ENCODE measurements at places on chromosomes 11 and 22. TPM values are rescaled to one million over a fixed set of nuclear protein-coding genes. Genes with fewer than 3 reads are reported as not detected.

PHLDA2 gene
- total RNA-seq = 0.27 TPM

DNAJB7 gene
- not detected for total RNA-seq

PGA5 gene
- not detected for total RNA-seq

P2RX6 gene
- total RNA-seq = not detected

RTN3 gene
- 52.4 TPM for total RNA-seq

BIRC2 gene
- 23.2 TPM for total RNA-seq

DMC1 gene
- total RNA-seq = 2.2 TPM

KCNK7 gene
- total RNA-seq = 0.54 TPM

ACP2 gene
- 10.3 TPM for total RNA-seq

SOX10 gene
- total RNA-seq = not detected

FAU gene
- total RNA-seq = 1,414 TPM

SLC5A1 gene
- total RNA-seq = not detected

SMCO4 gene
- total RNA-seq = 26.1 TPM

TYR gene
- not detected for total RNA-seq

OR5P2 gene
- not detected for total RNA-seq

JAM3 gene
- total RNA-seq = 0.21 TPM

RIBC2 gene
- not detected for total RNA-seq

MS4A4E gene
- 0.72 TPM for total RNA-seq

ANO1 gene
- 0.13 TPM for total RNA-seq

TSPAN32 gene
- total RNA-seq = not detected

CD3E gene
- total RNA-seq = 11.6 TPM

OR5A1 gene
- not detected for total RNA-seq

ACR gene
- total RNA-seq = not detected

CDPF1 gene
- total RNA-seq = 7.2 TPM

PRDX5 gene
- total RNA-seq = 214 TPM

C22orf23 gene
- total RNA-seq = not detected

PHOX2A gene
- not detected for total RNA-seq

RAB3IL1 gene
- total RNA-seq = not detected

IRAG1 gene
- 0.03 TPM for total RNA-seq

BTBD18 gene
- not detected for total RNA-seq

P2RY2 gene
- 0.19 TPM for total RNA-seq

AAMDC gene
- total RNA-seq = 6.2 TPM

C11orf16 gene
- not detected for total RNA-seq

KDM4E gene
- not detected for total RNA-seq

FXYD6 gene
- 0.93 TPM for total RNA-seq

CATSPER1 gene
- not detected for total RNA-seq

GSTP1 gene
- 852 TPM for total RNA-seq

SLC5A4 gene
- total RNA-seq = not detected

APOL2 gene
- total RNA-seq = 29.0 TPM

DSCAML1 gene
- 0.13 TPM for total RNA-seq

TTLL1 gene
- total RNA-seq = 3.5 TPM

VSIG2 gene
- 0.31 TPM for total RNA-seq

BIK gene
- total RNA-seq = 6.3 TPM

ADORA2A gene
- total RNA-seq = 23.6 TPM

SMIM35 gene
- not detected for total RNA-seq

SCGB1A1 gene
- total RNA-seq = not detected

MICAL2 gene
- total RNA-seq = 4.9 TPM

MOGAT2 gene
- 0.44 TPM for total RNA-seq

LARGE1 gene
- total RNA-seq = 41.4 TPM

NAT10 gene
- total RNA-seq = 92.3 TPM

CPT1B gene
- 37.0 TPM for total RNA-seq

Data from GM12878 (cell line).